ENCODE measurements at places on chromosomes 2 and 18. TPM values are rescaled to one million over a fixed set of nuclear protein-coding genes. Genes with fewer than 3 reads are reported as not detected.
A peak's percentile ranks its signal among the peaks of the same experiment; 100 is the strongest.

GRCh38 chr2:3492951-3493614 lies 26.2 kb downstream of the ADI1 start:
- H3K27ac ChIP-seq: peak overlapping the region; percentile 75
- peak overlapping the region; percentile 62 for H3K4me3 ChIP-seq
- peaks cover 11% of the 10 kb centered on the region for H3K4me1 ChIP-seq
- DNase-seq: peak; percentile 4
- H3K27me3 ChIP-seq: peaks cover 4% of the 10 kb centered on the region
- H3K36me3 ChIP-seq: peaks cover 8% of the 10 kb centered on the region

DNA sequence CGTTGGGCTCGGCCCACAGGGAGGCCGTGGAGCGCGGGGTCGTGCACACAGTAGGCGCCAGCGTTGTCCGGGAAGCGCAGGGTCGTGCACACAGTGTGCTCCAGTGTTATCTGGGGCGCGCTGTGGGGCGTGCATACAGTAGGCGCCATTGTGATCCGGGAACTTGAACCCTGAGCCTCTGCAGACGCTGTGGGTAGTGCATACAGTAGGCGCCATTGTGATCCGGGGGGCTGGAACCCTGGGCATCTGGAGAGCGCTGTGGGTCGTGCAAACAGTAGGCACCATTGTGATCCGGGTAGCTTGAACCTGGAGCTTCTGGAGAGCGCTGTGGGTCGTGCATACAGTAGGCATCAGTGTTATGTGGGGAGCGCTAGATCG lies 793 bp downstream of the ZNF236 start:
- DNase-seq: no peak
- peak overlapping the region; percentile 91 for H3K4me3 ChIP-seq
- H3K4me1 ChIP-seq: peaks cover 46% of the 10 kb centered on the region
- peaks cover 9% of the 10 kb centered on the region for H3K36me3 ChIP-seq
- peak overlapping the region; percentile 86 for H3K27ac ChIP-seq

- H3K36me3 ChIP-seq: peaks cover 19% of the 10 kb centered on the region
- H3K4me3 ChIP-seq: no peak overlapping the region
- H3K27ac ChIP-seq: no peak overlapping the region
- H3K27me3 ChIP-seq: no peaks in the 10 kb centered on the region
Measured at GRCh38 chr2:168169097-168169745, 78.2 kb downstream of the STK39 start.

DNA sequence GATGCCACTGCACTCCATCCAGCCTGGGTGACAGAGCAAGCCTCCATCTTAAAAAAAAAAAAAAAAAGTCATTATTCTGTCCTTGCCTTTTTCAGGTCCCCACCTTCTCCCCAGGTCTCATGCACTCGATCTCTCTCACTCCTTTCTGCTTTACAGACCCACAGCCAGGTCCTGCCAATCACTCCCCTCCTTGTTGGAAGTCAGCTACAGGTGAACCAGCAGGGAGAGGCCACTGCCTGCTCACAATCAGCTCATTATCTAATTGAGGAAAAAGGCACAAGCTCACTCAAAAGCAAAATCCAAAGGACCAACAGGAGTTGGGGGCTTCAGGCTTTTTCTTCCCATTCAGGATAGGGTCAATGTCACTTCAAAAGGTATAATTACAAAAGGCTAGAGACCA lies 2.0 kb downstream of the WDFY1 start:
- no peak for DNase-seq
- H3K4me3 ChIP-seq: peak overlapping the region; percentile 96
- H3K27ac ChIP-seq: peak overlapping the region; percentile 90
- H3K36me3 ChIP-seq: peaks cover 22% of the 10 kb centered on the region
- peaks cover 55% of the 10 kb centered on the region for H3K4me1 ChIP-seq
- peaks cover 1% of the 10 kb centered on the region for H3K27me3 ChIP-seq

DNA sequence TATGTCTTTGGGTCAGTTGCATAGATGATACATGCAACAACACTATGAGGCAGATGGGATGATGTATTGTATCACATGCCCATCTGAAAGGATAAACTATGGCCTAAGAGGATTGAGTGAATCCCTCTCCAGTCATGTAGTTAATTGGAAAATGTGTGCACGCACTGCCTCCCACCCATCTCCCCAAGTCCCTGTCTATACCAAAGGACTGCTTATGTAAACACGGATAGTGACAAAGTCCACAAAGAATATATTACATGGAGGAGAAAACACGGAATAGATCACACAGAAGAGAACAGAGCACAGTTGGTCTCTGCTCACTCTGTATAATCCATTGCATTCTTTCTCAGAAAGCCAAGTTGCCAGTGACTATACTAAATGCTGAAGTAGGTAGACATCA lies 82.4 kb downstream of the NCKAP5 start:
- no peak for DNase-seq
- H3K4me1 ChIP-seq: peaks cover 20% of the 10 kb centered on the region
- H3K36me3 ChIP-seq: no peaks in the 10 kb centered on the region

DNA sequence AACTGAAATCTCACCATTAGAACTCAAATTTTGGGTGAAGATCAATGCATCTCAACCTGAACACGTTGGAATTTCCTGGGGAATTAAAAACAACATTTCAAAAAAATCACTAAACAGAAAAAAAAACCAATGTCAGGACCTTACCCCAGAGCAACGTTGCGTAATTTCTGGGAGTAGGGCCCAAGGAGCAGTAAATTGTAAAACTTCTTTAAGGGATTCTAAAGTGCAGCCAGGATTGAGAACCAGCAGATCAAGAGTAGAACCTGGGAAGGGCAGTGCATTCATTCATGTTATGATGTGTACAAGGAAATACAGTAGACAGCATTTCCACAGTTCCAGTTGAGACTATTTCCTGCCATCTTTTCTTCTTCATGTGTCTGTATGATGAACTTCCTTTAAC lies 56.9 kb downstream of the RHBDD1 start:
- peak overlapping the region; percentile 71 for H3K4me3 ChIP-seq
- H3K36me3 ChIP-seq: peaks cover 19% of the 10 kb centered on the region
- H3K27me3 ChIP-seq: peaks cover 5% of the 10 kb centered on the region
- no peak for DNase-seq
- H3K4me1 ChIP-seq: peaks cover 75% of the 10 kb centered on the region

DNA sequence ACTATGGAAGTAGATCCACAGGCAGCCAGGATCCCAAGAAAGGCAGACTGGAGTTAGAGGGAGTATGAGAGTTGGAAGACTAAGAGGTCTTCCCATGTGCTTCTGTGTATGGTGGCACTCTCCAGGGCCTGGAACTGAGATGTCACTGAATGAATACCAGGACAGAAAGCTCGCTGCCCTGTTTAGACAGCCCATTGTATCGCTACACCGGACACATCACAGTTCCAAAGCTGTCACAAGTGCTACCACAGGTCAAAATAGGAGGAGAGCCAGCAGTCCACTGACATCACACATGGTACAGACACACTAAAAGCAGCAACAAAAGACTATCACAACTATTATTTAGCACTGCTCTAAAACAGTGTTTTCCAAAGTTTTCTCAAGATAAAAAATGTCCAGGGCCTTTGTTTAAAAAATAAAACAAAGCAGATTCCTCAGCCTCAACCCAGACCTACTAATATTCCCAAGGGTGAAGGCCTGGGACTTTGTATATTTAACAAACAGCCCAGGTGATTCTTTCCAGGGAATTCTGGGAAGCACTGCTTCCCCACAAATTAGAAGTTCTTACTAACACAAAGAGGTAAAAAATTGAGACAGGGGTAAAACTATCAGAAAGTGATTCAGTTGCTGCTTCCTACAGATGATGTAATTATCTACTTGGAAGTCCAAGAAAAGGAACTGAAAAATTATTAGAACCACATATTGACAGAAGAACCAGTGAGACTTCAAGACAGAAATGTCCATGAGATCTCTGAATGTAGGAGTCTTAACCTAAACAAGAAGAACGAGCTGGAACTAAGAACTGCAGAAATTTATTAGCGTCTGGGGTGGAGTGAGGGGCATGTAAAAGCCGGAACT lies 116.0 kb downstream of the DTNB start:
- peaks cover 34% of the 10 kb centered on the region for H3K4me1 ChIP-seq
- no peak overlapping the region for H3K4me3 ChIP-seq
- no peaks in the 10 kb centered on the region for H3K36me3 ChIP-seq
- no peaks in the 10 kb centered on the region for H3K27me3 ChIP-seq
- H3K27ac ChIP-seq: peak overlapping the region; percentile 37

GRCh38 chr2:181589779-181590178 lies 67.1 kb downstream of the CERKL start:
- no peak for DNase-seq
- H3K36me3 ChIP-seq: no peaks in the 10 kb centered on the region
- H3K4me1 ChIP-seq: no peaks in the 10 kb centered on the region
- H3K27ac ChIP-seq: no peak overlapping the region

GRCh38 chr2:169732583-169733358 lies 861 bp upstream of the KLHL23 start:
- H3K27me3 ChIP-seq: peaks cover 7% of the 10 kb centered on the region
- H3K4me1 ChIP-seq: 0 out of 2 replicates have a peak, but pooled peaks cover 5% of the 10 kb centered on the region
- H3K36me3 ChIP-seq: no peaks in the 10 kb centered on the region
- H3K27ac ChIP-seq: no peak overlapping the region

TBR1 gene
- not detected for total RNA-seq

DNA sequence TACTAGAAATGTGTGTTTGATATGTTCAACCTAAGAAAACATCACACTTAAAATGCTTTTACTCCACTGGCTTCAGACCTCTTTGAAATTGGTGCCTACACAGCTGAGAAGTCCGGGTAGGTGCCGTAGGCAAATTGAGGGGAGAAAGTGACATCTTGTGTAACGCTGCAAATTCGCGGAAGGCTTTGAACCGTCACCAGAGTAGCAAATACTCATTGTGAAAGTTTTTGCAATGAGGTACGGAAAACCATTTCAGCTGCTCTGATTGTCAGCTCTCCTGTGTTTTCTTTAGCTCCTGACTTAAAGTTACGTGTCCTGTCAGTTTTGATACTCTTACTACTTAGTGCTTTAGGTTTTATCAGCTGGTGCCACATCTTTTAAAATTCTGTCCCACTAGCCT lies 224.5 kb downstream of the FAM210A start:
- peaks cover 13% of the 10 kb centered on the region for H3K36me3 ChIP-seq
- H3K4me1 ChIP-seq: no peaks in the 10 kb centered on the region
- DNase-seq: no peak
- no peak overlapping the region for H3K27ac ChIP-seq
- no peak overlapping the region for H3K4me3 ChIP-seq
- peaks cover 9% of the 10 kb centered on the region for H3K27me3 ChIP-seq

- no peaks in the 10 kb centered on the region for H3K27me3 ChIP-seq
- DNase-seq: no peak
- peaks cover 30% of the 10 kb centered on the region for H3K4me1 ChIP-seq
Measured at GRCh38 chr2:51693640-51694039, 661.7 kb upstream of the NRXN1 start.

DNA sequence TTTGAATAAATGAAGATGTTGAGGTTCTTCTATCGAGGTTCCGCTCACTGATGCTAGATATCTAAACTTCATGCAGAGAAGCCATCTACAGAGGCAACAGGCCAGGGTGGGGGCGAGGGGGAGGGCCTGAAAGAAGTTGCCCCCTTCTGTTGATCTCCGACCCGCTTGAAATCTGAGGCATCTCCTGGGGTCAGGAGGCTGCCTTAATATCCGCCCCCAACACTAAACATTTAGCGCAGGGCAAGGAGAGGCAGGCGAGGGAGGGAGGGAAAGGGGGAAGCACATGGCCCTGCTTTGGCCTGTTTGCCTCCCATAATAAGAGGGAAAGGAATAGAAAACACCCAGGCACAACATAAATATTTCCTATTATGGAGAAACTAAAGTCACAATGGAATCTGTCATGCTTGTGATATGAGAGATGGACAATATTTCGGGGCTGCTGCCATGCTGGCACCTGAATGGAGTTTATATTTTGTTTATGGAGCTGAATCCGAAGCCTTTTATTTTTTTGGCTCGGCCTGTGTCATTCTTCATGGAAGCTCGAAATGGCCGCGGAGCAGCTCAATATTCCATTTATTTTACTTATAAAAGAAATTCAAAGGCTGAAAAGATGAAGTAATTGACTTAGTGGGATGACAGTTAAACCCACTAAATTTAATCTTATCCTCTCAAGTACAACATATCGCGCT lies 221.1 kb downstream of the INSIG2 start:
- H3K27ac ChIP-seq: no peak overlapping the region
- no peak overlapping the region for H3K4me3 ChIP-seq
- no peaks in the 10 kb centered on the region for H3K27me3 ChIP-seq
- no peaks in the 10 kb centered on the region for H3K4me1 ChIP-seq
- DNase-seq: no peak
